ENCODE measurements at places on chromosomes 3 and 15.
A peak's percentile ranks its signal among the peaks of the same experiment; 100 is the strongest.

DNA sequence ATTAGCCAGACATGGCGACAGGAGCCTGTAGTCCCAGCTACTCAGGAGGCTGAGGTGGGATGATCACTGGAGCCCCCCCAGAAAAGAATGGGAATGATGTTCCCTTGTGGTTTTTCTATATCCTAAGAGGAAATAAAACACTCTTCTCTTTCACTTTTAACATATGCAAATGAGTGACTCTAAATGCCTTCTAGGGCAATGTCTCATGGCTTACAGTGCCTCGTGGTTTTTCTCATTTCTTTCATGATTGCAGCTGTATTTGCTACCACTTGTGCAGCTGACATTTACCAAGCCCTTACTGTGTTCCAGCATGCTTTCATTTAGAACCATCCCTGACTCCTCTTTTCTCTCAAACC lies 26.4 kb downstream of the STOML1 start:
- DNase-seq: no peak

DNA sequence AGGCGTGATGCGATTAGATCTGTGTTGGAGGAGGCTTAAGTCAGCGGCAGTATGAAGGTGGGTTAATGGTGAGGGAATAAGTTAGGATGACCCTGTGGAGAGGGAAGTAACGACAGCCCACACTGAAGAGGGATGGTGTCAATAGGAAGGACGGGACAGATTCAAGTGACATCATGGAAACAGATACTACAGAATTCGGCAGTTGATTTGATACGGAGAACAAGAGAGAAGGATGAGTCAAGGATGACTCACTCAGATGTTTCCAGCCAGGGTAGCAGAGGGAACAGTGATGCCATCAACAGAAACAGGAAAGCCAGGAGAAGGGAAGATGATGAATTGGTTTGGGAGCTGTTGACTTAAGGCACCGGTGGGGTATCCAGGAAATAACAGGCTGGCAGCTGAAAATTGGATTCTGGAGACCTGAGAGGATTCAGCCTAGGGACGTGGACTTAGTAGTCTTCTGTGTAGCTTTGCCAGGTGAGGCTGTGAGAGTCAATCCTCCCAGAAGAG lies 38.0 kb downstream of the SHC4 start:
- no peak for DNase-seq

- DNase-seq: no peak
These were observed 451.1 kb upstream of the TPRG1 start for GRCh38 chr3:188720636-188721035.

DNA sequence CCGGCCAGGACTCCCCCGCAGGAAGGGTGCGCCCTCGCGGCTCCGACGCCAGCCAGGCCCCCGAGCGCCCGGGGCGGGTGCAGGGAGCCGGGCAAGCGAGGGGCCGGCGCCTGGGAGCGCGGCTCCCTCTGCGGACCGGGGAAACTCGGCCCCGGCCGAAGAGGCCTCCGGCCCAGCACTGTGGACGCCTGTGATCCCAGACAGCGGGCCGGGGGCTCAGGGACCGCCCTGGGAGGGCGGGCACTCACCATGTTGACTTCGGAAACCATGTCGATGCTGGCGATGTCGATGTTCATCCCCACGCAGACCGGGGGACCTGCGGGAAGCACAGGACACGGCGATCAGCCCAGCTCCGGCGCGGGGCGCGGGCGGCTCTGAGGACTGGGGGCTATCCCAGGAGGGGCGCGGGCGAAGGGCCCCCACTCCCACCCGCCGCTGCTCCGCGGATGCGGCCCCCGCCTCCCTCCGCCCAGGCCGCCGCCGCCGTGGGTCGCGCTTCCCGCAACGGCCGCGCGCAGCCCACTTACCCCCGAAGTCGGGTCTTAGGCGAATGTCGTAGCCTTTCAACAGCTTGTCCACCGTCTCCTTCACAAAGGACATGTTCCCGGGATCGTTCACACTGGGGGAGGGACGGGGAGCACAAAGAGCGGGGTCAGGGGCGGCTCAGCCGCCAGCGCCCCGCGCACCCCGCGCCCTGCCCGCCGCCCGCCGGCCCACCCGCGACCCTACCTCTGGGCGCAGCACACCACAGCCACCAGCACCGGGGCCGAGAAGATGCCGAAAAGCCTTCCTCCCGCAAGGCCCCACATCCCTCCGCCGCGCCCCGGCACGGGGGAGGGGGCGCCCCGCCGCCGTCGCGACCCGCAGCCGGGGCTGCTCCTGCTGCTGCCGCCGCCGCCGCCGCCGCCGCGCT lies at the start of gene GABRB3:
GABRB3 (minus strand) TSS at position 913 of the 913 bp plus-strand sequence.
- no peak for DNase-seq

GRCh38 chr15:60591496-60592370 lies 112.8 kb upstream of the ICE2 start:
- no peak for DNase-seq

GRCh38 chr3:49872801-49873281 lies 3.1 kb upstream of the CAMKV start:
- DNase-seq: no peak

GRCh38 chr3:167733961-167734497 lies 663 bp downstream of the PDCD10 start:
- no peak for DNase-seq

DNA sequence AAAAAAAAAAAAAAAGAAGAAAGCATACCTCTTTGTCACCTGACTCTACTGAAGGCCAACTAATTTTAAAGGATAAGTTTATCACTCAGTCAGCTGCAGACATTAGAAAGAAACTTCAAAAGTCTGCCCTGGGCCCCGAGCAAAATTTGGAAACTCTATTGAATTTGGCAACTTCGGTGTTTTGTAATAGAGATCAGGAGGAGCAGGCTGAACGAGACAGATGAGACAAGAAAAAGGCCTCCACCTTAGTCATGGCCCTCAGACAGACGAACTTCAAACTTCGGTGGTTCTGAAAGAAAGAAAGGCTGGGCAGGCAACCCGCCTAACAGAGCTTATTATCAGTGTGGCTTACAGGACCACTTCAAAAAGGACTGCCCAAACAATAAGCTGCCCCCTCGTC lies 18.5 kb downstream of the GLDN start:
- DNase-seq: no peak

GRCh38 chr3:10283638-10284037 lies 9.1 kb downstream of the GHRL start:
- no peak for DNase-seq

- DNase-seq: peak; percentile 54
These were observed 681.3 kb downstream of the ROBO1 start for GRCh38 chr3:79086514-79086913.

DNA sequence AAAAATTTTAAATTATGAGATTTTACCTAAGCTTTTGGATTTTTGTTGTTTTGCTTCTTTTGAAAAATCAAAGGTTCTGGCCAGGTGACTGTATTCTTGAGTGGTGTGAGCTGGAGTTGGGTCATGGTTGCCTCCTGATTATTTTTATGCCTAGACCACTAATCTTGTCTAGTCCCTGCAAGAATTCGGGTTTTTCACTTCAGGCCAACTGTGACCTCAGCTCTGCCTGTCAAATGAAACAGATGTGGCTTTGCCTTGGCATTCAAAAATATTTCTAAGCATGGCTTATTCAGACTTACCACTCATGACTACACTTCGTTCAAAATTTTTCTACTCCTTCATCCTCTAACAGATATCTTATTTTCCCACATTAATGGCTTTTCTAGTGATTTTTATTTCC lies 25.4 kb upstream of the CDV3 start:
- DNase-seq: no peak

GRCh38 chr3:75262661-75263060 lies 401.5 kb upstream of the FRG2C start:
- DNase-seq: no peak

DNA sequence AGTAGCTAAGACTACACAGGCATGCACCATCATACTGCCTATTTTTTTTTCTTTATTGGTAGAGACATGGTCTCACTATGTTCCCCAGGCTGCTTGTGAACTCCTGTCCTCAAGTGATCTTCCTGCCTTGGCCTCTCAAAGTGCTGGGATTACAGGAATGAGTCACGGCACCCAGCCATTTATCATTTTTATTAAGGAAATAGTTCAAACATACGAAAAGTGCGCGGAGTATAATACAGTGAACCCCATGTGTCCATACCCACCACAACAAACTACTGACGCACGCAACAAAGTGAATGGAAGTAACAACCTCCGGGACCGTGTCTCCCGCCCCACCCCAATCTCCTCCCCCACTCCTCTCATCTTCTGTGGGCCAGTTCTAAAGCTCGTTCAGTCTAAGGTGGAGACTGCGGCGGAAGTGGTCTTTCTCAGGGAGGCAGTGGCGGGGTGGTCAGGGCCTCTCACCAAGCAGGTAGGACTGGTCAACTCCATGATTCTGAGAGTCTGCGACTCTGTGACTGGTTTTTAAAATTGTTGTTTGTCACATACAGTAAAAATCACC lies 42.1 kb downstream of the DNAJB8 start:
- no peak for DNase-seq

DNA sequence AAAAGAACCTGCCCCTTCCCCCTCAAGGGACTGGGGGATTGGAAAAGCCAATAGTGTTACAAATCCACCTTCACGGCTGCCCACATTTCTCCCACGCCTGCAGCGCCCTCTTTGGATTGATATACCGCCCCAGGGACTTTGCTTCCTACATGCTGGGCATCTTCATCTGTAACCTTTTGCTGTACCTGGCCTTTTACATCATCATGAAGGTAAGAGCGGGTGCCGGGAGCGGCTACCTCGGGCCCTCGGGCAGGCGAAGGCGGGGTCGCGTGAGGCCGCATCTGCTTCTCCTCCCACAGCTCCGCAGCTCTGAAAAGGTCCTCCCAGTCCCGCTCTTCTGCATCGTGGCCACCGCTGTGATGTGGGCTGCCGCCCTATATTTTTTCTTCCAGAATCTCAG lies 73.1 kb downstream of the USF3 start:
- DNase-seq: no peak

DNA sequence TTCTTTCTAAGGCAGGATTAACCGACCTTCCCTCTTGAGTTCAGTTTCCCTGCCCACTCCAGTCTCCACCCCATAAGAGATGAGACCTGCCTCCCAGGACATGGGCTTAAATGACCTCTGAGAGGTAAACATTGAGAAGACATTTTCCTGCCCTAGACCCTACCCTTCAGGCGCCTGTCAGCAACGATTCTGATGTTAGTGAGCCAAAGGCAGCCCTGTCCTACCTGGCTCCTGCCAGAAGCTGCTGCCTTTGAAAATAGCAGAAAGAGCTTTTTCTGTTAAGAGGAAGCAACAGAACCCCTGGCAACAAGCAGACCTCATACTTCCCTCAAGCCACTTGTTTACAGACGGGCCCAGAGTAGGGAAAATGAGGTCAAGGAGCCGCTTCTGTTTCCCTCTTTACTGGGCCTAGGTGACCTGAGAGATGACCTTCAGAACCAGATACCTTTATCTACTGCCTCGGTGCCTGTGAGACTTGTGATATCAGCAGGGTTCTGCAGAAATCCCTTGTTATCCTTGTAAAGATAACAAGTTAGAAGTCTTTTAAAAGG lies 52.0 kb downstream of the CD200R1L start:
- DNase-seq: no peak

DNA sequence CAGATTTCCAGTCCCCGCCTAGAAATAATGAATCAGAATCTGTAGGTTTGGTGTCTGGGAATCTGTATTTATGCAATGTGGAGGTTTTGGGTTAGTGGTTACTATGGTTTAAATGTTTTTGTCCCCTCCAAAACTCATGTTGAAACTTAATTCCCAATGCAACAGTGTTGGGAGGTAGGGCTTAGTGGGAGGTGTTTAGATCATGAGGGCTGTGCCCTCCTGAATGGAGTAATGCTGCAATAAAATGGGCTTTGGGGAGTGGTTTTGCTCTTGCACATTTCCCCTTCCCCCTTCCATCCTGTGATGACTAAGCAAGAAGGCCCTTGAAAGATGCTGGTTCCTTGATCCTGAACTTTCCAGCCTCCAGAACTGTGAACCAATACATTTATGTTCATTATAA lies 9.2 kb upstream of the RFC4 start:
- DNase-seq: no peak

GRCh38 chr3:12327021-12327420 lies 38.2 kb downstream of the PPARG start:
- DNase-seq: no peak

DNA sequence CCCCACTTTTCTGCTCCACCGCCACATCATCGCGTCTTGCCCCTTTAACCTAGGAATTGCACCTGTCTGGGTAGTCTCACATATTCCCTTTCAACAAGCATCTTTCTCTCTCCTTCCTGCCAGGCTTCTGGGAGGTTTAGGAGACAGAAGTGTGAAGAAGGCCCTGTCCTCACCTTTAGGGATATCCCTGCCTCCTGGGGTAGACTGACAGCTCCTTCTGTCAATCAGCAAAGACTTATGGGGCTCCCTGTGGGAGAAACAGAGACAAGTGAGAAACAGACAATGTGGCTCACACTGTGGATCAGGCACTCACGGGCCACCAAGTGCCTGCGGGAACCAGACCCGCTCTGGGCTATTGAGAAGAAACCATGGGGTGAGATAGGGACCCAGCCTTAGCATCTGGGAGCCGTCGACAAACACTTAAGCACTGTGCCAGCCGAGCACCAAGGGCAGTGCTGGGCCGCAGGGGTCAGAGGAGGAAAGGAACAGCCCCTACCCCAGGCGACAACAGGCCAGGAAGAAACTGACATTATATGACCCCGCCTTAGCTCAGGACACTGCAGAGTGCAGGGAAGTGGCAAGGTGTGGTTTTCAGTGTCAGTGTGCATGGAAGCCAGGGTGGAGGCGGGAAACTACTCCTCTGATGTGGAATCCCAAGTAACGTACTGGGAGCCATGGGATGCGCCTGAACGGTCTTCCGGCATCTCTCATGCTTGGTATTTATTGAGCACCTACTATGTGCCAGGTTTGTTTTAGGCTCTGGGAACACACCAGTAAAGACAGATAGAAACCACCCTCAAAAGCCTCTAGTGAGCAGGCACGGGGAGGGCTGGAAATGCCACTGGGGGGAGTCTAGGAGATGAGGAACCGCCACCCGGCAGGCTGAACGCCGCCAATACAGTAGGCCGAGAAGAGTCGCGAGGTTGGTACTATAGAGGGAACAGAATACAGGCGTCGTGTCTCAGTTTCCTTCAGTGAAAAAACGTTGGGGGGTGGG lies 1.8 kb downstream of the EFCC1 start:
- no peak for DNase-seq

- DNase-seq: no peak
These were observed 32.8 kb upstream of the FAM107A start for GRCh38 chr3:58609990-58610389.

- DNase-seq: no peak
These were observed 790.1 kb upstream of the CFAP20DC start for GRCh38 chr3:59839810-59840515.

- DNase-seq: no peak
These were observed 32.4 kb upstream of the PRTG start for GRCh38 chr15:55775316-55775715.

- DNase-seq: no peak
These were observed 13.5 kb upstream of the MYO5C start for GRCh38 chr15:52309154-52309548.

- no peak for DNase-seq
These were observed 135.5 kb upstream of the COL8A1 start for GRCh38 chr3:99502871-99503270.

- no peak for DNase-seq
These were observed 1.1 kb downstream of the UCN2 start for GRCh38 chr3:48562367-48563095.

GRCh38 chr15:45670511-45670910 lies 35.7 kb downstream of the SQOR start:
- no peak for DNase-seq

Measured in right renal cortex interstitium (tissue), 3 donors.